ENCODE measurements at places on chromosomes 3 and 15. TPM values are rescaled to one million over a fixed set of nuclear protein-coding genes. Genes with fewer than 3 reads are reported as not detected.

Gene TMEM212
- not detected for total RNA-seq

Gene GRK7
- total RNA-seq = 0.05 TPM

Gene GP5
- under 0.01 TPM for total RNA-seq

Gene SV2B
- total RNA-seq = under 0.01 TPM

- DNase-seq = no peak
Observed at GRCh38 chr15:51044037-51044727, 50.5 kb downstream of the TNFAIP8L3 start.

- DNase-seq = no peak
Observed at GRCh38 chr3:153392363-153392762, 230.3 kb downstream of the RAP2B start.

- DNase-seq = no peak
Observed at GRCh38 chr3:77139624-77140023, 99.7 kb downstream of the ROBO2 start.

DNA sequence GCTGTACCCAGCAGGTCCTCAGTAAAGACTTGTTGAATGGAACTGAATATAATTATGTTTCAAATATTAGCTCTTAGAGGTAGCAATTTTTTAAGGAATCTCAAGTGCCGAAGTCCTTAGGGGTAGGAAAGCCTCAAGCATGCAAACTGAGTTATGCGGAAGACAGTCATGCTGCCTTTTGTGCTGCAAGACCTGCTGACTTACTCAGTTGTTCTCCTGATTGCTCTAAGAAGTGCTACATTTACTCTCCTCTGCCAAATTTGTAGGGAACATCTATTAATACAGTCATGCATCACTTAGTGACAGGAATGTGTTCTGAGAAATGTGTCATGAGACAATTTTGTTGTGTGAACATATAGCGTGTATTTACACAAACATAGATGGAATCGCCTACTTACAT, 325.6 kb upstream of the AZI2 start:
- DNase-seq = no peak

- DNase-seq = no peak
Observed at GRCh38 chr3:121786485-121786884, 36.9 kb upstream of the GOLGB1 start.
